Forelimb muscle (tissue), 1 donor: ENCODE measurements at places on chromosomes 16 and 17.
A peak's percentile ranks its signal among the peaks of the same experiment; 100 is the strongest.

DNA sequence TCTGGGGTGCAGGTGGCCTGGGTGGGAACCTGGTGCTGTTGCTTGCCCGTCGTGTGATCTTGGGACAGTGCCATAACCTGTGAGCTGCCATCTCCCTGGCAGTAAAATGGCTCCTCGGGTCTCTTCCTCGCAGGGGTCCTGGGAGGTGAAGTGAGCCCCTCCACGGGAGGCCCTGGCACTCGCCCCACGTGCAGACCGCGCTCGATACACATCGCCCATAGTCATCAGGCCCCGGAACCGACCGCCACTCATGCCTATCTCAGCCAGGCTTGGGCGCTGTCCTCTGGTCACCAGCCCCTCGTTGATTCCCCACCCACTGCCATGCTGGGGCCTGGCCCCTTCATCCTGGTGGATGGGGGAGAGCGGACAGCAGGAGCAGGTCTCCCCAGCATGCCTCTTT lies 21.5 kb upstream of the OSGIN1 start:
- DNase-seq, result no peak

- no peak for DNase-seq
Measured at GRCh38 chr17:35734396-35734795, 3.0 kb downstream of the RASL10B start.

- DNase-seq, result no peak
Measured at GRCh38 chr17:61259360-61259759, 140.3 kb upstream of the TBX2 start.

GRCh38 chr16:87123356-87124001 lies 193.7 kb downstream of the C16orf95 start:
- DNase-seq, result no peak

- DNase-seq, result no peak
Measured at GRCh38 chr17:47224966-47225365, 15.8 kb downstream of the MYL4 start.

- no peak for DNase-seq
Measured at GRCh38 chr17:62794666-62794971, 13.5 kb downstream of the MARCHF10 start.

GRCh38 chr17:7627250-7628121 lies at the start of gene SAT2:
SAT2 (minus strand) TSS chr17:7627821; CDS start chr17:7627635, 186 bp downstream.
- peak; percentile 86 for DNase-seq

GRCh38 chr16:46627746-46628145 lies 6.6 kb upstream of the SHCBP1 start:
- DNase-seq, result no peak

- DNase-seq, result no peak
Measured at GRCh38 chr17:57035971-57036481, 49.0 kb upstream of the AKAP1 start.

GRCh38 chr16:4626396-4626795 lies 1.8 kb downstream of the MGRN1 start:
- no peak for DNase-seq

DNA sequence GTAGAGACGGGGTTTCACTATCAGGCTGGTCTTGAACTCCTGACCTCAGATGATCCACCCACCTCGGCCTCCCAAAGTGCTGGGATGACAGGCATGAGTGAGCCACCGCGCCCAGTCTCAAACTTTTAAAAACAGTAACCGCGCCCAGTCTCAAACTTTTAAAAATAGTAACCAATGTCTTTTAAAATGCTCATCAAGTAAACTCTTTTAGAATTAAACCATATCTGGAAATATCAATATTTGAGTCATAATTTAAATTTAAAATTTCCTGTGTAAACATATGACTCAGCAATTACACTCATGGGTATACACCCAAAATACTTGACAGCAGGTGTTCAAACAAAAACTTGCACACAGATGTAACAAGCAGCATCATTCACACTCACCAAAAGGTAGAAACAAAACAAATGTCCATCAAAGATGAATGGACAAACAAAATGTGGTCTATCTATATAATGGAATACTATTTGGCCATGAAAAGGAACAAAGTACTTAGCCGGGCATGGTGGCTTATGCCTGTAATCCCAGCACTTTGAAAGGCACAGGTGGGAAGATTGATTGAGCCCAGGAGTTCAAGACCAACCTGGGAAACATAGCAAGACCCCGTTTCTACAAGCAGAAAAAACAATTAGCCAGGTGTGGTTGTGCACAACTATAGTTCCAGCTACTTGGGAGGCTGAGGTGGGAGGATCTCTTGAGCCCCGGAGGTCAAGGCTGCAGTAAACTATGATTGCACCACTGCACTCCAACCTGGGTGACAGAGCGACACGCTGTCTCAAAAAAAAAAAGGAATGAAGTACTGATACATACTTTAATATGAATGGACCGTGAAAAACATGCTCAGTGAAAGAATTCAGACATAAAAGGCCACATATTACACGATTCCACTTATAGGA lies 20.2 kb downstream of the ENPP7 start:
- DNase-seq, result no peak
